ENCODE measurements at places on chromosomes 4 and X.

- no peak for DNase-seq
Observed at GRCh38 chr4:38674258-38675144, 10.5 kb downstream of the KLF3 start.

- DNase-seq, result no peak
Observed at GRCh38 chrX:121036951-121037350, 10.5 kb upstream of the GLUD2 start.

- peak; percentile 0 for DNase-seq
Observed at GRCh38 chrX:103107836-103108235, 14.9 kb upstream of the NXF3 start.

- DNase-seq, result peak; percentile 61
Observed at GRCh38 chrX:21509912-21510311, 135.7 kb downstream of the CNKSR2 start.

DNA sequence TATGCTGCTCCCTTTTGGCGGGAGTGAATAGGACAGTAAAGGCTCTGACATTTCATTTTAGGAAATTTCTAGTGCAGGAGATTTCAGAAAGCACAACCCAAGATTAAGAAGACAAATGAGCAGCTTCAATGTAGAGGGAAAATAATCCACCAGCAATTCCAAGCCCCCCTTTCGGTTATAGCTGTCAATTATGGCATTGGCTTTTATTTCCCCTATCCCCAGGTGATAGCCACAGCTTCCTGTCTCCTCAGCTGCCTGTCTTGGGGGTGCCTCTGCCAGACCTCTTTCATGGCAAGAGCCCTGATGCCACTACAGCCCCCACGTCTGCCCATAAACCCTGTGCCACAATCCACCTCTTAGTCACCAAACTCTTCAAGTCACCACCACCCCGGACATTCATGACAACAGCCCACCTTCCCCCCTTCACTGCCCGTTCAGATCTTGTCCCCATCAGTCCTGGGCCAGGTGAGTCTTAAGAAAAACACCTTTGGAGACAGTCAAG, 48.4 kb upstream of the CLNK start:
- no peak for DNase-seq

- DNase-seq, result no peak
Observed at GRCh38 chr4:37757761-37758160, 68.7 kb upstream of the PGM2 start.

DNA sequence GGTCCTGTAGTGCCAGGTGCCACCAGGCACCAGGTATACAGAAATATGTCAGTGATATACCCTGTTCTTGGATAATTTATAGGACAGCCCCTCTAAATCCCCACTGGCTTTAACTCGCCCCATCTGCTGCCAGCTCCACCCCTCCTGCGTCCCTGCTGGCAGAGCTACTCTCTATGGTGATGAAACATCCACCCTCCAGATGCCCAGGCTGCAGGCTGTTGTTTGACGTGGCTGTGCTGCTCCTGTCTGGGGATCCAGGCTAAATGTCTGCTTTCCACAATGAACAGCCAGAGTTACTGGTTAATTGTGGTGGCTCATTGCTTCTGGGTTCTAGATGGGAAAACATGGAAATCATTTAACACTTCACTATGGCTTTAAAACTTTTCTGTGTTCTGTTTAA, 12.9 kb downstream of the NHSL2 start:
- DNase-seq, result no peak

GRCh38 chr4:7956270-7956808, 16.7 kb upstream of the AFAP1 start:
- DNase-seq, result no peak

- no peak for DNase-seq
Observed at GRCh38 chr4:69577245-69577644, 62.2 kb downstream of the UGT2A2 start.

- no peak for DNase-seq
Observed at GRCh38 chrX:4572691-4573090, 859.2 kb upstream of the PRKX start.
